ENCODE measurements at places on chromosomes 2 and 18.

DNA sequence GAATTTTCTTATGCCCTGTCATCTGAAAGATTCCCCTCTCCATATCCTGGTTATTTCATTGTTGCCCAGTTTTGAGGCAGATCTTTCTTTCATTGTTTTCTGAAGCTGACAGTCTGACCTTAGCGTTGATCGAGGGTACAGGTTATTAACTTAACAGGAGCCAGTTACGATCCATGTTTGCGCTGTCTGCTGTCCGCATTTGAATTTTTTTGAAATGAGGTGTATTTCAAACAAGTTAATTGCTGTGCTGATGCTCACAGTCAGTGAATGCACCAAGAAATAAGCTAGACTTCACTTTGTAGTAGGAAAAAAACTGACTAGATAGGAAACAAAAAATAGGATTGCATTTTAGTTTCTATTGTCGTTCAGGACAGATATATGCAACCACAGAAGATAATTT, 34.8 kb upstream of the SPAG16 start:
- no peak for DNase-seq

- DNase-seq: no peak
Observed at GRCh38 chr2:150924878-150925277, 336.8 kb downstream of the RBM43 start.

- no peak for DNase-seq
Observed at GRCh38 chr2:112577756-112578155, 6.7 kb upstream of the CHCHD5 start.

DNA sequence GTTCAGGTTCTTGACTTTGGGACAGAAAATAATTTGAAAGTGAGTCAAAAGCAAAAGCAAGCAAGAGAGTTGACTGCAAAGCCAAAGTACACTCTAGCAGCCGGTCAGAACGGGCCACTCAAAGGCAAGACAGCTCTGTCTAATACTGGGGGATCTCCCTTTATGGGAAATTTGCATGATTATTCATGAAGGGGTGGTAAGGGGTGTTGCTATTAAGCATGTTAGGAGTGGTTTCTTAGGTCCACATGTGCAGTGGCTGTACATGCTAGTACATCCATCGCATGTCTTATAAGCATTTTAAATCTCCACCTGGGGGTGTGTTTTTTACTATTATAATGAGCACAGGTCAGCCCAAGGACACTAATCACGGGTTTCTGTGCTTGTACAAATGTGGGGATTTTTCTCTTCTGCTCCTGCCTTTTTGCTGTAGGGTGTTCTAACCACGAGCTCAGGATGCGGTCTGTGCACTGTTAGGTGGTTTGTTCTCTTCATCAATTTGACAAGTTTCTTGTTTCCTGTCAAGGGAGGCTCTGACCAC, 60.2 kb upstream of the SPP2 start:
- no peak for DNase-seq

DNA sequence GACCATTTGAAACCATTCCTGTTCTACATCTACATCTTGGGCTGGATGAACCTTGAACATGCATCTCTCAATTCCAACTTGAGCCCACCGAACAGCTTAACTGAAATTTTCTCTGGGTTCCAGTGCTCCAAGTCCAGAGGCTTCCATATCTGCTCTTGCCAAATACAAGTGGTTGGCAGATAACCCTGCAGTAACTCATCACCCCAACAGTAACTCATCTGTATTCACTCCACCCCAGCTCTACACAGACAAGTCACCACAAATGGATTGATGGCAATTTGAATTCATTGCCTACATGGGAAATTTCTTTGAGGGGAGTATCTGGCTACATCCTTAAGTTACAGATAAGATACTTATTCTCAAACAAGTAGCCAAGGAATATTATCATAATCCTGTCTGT, 502.4 kb upstream of the TNP1 start:
- DNase-seq: no peak
